ENCODE measurements at places on chromosomes 5 and 9.

DNA sequence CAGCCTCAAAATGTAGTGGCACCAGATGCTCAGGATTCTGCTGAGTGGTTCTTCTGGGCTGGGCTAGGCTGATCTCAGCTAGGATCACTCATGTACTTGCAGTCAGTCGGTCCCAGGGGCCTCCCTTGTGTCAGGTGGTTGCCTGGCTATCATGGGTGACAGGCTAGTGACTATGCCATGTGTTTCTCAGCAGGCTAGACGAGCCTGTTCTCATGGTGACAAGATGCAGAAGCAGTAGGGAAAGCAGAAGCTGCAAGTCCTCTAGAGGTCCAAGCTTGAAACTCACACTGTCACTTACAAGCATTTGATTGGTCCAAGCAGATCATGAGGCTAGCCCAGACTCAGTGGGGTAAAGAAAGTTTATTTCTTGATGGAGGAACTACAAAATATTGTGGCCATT lies 15.2 kb upstream of the KCNMB1 start:
- no peak for DNase-seq

- no peak for DNase-seq
Measured at GRCh38 chr5:867300-867870, 16.6 kb upstream of the ZDHHC11 start.

- no peak for DNase-seq
Measured at GRCh38 chr9:9605681-9606080, 1007.1 kb downstream of the PTPRD start.

DNA sequence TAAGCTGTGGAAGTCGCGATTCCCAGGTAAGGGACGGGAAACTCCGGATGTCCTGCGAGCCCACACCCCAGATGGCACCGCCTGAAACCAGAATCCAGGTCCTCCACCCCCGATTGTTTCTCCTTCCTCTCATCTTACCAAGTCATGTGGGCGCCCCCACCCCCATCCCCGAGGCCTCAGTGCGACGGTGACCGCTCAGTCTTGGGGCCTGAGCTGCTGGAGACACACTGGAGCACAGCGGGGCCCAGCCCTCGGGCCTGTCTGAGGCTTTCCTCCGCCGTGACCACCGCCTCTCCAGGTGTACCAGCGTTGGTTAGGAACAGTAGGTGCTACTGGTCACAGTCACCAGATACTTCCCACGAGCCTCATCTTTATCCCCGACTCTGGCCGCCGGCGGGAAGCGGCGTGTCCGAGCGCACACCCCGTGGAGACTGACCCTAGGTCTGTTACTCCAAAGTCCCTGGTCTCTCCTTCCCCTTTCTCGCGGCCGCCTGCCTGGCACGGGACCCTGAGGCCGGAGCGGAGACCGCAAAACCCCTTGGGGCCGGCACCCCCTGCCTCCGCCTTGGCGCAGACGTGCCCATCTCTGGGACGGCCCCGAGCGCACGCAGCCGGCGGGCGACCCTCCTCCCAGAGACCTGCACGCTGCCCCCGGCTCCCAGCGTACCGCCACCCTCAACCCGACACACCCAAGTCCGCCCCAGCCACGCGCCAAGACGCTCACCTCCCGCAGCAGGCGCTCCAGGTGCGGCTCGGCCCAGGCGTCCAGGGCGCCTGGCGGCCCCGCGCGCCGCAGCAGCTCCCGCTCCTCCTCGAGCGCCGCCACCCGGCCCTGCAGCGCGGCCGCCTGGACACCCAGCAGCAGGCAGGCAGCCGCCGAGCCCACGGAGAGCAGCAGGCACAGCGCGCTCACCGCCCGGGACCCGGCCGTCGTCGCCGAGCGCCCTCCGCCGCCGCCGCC lies 733 bp downstream of the COL23A1 start:
- peak; percentile 65 for DNase-seq

- DNase-seq = no peak
Measured at GRCh38 chr9:37953206-37953774, 49.4 kb upstream of the SLC25A51 start.

- DNase-seq = no peak
Measured at GRCh38 chr5:158751961-158752655, 347.6 kb downstream of the EBF1 start.

DNA sequence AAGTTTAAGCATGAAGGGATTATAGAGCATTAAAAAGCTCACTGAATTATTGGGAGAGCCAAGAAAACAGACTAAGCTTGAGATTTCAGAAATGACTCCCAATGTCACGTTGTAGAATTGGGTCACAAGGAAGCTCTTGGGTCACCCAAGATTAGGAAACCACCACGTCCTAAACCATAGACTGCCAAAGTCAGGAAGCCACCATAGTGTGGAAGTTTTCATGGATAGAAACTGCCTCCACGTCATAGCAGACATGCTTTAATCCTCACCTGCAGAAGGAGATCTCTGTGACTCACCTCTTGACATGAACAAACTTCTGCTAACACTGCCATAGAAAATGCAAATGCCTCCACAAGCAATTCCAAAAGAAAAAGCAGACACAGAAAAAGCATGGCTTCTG lies 106.3 kb downstream of the SLC1A3 start:
- DNase-seq = no peak

- DNase-seq = no peak
Measured at GRCh38 chr9:87663556-87663955, 62.4 kb upstream of the CTSL start.

DNA sequence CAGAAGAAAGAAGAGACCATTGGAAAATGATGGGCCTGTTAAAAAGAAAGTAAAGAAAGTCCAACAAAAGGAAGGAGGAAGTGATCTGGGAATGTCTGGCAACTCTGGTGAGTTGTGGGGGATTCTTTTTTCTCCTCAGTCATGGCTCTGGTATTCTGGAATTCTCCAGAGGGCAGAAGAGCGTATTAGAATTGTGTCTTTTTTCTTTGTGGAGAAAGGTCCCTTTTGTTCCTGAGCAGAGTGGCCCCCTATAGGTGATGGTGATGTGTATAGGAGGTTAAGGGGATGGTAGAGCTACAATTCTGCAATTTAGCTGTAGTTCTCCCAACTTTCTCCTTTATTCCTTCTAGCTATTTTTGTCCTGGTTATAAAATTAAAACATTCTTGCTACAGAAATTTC lies 1.6 kb upstream of the DHFR start:
- no peak for DNase-seq

DNA sequence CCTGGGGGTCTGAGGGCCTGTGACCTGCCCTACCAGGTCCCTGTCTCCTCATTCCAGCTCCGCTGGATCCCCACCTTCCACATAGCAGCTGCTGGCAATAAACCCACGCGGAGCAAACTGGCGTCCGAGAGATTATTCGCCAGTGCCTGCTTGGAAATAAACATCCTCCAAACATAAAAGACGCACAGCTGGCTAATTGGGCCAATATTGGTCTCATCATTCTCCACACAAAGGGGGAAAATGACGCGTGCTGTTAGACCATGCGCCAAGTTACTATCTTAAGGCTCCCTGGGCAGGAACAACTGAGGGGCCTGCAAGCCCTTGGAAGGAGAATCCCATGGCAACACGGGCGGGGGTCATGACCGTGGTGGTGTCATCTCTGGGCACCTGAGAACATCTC lies 73.3 kb upstream of the SARDH start:
- peak; percentile 40 for DNase-seq

GRCh38 chr5:15715967-15716366 lies 216.0 kb downstream of the FBXL7 start:
- DNase-seq = no peak

DNA sequence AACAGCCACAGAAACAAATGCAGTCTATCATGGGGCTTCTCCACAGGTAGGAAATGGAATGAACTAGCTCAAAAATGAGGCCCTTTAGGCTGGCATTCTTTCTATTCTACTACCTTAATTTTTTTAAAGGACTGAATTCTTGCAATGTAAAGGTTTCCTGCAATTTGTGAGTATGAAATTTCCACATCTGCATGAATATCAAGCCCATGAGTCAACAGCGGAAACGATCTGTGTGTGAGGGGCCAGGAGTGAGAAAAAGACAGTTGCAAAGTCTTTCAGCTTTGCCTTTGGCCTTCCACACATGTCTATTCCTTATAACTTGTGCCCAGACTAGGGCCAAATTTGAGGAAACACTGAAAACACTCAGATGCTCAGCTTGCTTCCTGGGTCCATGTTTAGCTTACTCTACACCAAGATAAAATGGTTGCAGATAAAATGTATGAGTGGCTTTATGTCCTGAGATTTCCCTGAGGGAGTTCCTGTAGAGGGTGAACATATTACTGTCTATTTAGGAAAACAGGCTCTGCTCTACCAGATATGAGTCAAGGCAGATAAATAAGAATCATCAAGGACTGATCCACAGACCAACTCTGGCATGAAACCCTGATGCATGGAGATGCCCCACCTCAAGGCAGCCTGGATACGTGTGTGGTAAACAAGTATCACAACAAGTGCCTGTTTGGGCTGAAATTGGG lies 46.5 kb downstream of the RETREG1 start:
- DNase-seq = no peak

DNA sequence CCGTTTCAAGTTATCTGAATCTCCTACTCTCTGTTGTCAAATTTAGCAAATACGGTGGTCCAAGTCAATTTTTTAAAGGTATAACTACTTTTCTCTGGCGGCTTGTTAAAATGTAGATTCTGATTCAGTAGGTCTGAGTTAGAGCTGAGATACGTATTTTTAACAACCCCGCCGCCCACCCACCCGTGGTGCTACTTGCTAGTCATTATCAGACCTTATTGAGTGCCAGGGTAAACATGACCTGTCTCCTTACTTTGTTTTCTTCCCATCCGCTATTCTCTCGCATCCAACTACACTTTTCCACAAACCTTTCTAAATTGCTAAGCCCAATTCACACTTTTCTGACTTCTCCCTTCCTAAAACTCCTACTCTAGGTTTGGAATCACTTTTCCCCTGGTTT lies 694 bp upstream of the PLAA start:
- DNase-seq = no peak

GRCh38 chr5:166382031-166382430 lies 1909.4 kb upstream of the WWC1 start:
- DNase-seq = no peak

- DNase-seq = no peak
Measured at GRCh38 chr5:79771387-79771786, 81.8 kb downstream of the CMYA5 start.

DNA sequence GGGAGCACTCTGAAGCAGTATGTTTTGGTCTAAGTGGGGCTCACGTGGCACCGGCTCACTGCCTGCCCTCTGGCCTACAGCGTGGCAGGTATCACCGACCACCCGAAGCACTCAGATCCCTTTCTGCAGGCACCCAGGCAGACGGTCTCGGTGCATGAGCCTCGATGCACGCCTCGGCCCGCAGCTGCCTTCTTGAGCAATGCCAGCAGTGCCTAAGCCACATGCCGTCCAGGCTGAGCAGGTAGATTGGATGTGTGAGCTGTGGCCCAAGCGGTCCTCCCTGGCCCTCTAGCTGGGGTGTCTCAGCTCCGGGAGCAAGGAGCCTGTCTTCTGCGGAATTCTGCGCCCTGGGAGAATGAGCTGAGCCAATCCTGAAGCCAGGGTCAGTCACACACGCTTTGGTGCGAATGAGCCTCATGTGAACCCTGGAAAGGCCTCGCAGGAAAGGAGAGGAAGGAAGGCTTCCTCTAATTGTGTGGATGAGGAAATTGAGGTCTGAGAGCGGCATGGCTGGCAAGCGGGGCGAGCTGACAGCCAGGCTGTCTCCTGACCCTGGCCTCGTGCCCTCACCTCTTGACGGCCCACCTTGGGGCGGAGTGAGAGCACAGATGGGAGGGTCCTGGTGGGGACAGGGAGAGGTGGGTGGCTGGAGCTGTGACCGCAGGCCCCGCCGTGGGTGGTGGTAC lies 14.4 kb downstream of the RXRA start:
- no peak for DNase-seq

GRCh38 chr5:143874312-143874711 lies 62.4 kb downstream of the HMHB1 start:
- DNase-seq = no peak

DNA sequence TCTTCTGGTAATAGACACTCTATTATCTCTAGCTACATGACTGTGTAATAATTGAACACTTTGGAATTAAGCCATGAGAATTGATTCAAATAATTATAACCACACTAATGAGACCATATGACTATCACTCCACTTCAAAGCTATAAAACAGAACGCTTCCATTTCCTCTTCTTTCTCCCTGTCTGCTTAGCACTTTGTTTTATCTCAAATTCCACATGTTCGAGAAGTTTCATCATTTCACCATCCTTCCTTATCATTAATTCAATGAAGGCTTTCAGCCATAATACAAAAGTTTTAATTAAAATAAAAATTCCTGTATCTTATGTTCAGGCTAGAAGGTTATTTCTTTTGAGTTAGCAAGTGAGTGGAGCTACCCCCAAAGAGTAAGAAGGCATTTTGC lies 7.4 kb upstream of the DCTN4 start:
- DNase-seq = no peak

DNA sequence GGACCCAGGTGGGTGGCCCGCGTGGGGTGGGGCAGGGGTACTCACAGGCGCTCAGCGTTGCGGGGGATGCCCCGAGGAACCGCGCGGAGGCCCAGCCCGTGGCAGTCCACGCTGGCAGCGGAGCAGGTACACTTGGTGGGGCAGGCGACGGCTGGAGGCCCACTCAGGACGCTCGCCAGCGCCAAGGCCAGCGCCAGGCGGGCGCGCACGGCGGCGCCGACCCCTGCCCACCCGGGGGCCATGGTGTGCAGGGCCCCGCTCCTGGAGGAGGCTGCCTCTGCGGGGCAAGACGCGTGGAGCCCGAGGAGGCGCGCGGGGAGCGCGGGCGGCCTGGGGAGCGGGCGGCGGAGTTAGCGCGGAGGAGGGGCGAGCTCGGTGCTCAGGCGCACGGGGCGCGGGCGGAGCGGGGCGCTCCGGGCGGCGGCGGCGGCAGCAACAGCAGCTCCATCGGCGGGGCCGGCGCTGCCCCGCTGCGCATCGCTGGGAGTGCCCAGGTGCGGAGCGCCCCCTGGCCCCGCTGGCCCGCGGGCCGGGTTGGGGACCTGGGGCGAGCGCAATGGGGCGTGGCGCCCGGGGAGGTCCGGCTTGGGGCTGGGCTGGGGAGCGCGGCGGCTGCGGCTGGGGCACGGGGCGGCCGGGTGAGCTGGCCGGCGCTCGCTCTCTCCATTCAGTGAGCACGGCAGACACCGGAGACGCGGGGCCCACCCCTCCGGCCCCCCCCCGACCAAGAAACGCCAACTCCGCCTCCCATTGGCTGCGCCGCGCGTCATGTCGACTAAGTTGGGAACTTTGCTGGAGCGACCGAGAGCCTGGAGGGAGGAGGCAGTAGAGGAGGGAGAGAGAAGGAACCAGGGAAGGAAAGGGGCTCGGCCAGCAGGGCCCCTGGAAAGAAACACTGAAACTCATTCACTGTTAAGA lies at the start of gene SLIT3:
Gene SLIT3 (minus strand): TSS at position 672 of the 918 bp plus-strand sequence. CDS start 430 bp downstream, at position 242.
- no peak for DNase-seq
